ENCODE measurements at places on chromosomes 3 and 15.

DNA sequence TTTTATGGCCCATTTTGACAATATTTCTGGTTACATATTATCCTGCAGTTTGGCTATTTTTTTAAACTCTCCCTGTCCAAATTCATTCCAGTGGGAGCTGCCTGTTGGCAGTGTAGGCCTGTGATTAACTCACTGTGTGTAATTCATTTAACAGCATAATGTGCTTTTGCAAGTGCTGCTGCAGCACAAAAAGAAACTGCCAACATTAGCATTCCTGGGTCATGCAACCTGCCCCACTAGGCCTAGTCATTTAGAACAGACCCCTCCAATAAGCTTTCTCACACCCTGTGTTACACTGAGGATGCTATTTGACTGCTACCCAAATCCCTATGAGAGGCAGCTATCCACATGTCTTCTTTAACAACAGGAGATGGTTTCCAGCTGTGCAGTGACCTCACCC lies 251.2 kb upstream of the UBE2E2 start:
- no peak for DNase-seq

DNA sequence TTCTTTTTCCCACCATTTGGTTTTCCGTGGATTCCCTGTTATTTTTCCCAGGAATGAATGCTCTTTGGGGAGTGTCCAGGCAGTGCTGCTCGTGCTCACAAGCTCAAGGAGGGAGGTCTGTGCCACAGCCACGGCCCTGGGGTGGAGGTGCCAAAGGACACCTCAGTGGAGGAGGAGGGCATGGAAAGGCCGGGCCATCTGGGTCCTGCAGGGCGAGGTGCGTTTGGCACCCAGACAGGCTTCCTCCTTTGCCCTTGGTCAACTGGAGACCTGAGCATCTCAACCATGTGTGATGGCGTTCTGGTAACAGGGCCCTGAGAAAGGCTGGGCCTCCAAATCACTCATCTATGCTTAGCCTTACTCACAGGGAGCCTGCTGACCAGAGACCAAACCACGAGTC lies 25.4 kb downstream of the KY start:
- no peak for DNase-seq

DNA sequence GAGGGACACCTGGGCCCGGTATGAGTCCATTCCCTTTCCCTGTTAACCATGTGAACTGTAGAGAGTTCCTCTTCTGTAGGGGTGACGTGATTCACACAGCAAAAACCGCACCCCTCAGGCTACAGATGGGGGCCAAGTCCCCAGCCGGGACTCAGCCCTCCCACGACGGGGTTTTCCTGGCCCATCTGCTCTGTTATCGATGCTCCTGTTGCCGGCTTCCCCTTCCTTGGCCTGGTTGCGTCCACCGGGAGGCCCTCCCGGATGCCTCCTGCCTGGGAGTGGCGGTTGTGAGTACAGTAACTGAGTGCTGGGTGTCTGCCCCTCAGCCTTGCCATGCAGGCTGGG lies 817 bp upstream of the PLXNA1 start:
- peak; percentile 42 for DNase-seq

GRCh38 chr15:66779331-66780009 lies 77.4 kb downstream of the SMAD6 start:
- no peak for DNase-seq

GRCh38 chr3:4228295-4228694 lies 74.9 kb upstream of the SETMAR start:
- DNase-seq, result no peak

GRCh38 chr15:63019511-63020109 lies 22.9 kb upstream of the TPM1 start:
- DNase-seq, result no peak

GRCh38 chr3:29268651-29269050 lies 12.2 kb upstream of the RBMS3 start:
- DNase-seq, result no peak

- no peak for DNase-seq
Measured at GRCh38 chr3:145983101-145983500, 177.9 kb downstream of the PLOD2 start.

- DNase-seq, result no peak
Measured at GRCh38 chr3:156093964-156094363, 26.4 kb upstream of the KCNAB1 start.

- no peak for DNase-seq
Measured at GRCh38 chr15:98611808-98612207, 36.5 kb upstream of the IGF1R start.

- DNase-seq, result peak; percentile 20
Measured at GRCh38 chr3:48847053-48847503, 596 bp downstream of the PRKAR2A start.

DNA sequence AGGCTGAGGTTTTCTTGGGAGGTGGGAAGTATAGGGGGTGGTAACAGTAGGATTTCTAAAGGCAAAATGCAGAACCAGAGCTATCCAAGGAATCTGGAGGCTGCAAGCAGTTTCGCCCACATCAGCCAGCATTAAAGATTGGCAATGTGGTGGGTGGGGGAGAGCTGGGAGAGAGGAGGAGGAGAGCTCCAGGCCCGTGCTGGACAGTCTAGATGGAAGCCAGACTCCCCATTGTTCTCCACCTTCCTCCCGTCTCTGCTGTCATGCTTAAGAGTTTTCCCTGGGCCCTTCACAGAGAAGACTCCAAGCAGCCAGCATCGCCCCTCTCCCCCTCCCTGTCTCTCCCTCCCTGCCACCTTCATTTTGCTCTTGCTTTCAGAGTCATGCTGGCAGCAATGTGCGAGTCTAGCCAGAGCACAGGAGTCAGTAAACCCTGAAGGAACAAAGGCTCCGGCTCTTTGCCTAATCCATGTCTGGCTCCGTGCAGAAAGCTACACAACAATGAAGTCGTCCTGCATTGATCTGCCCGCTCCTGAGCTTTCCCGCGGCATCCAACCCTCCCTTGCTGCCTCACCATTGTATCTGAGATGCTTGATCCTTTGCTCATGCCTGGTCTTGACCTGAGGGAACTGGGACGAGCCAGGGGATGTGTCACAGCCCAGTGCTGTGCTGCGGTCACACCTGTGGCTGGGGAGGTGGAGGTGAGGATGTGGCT lies 282.9 kb downstream of the NTRK3 start:
- no peak for DNase-seq

DNA sequence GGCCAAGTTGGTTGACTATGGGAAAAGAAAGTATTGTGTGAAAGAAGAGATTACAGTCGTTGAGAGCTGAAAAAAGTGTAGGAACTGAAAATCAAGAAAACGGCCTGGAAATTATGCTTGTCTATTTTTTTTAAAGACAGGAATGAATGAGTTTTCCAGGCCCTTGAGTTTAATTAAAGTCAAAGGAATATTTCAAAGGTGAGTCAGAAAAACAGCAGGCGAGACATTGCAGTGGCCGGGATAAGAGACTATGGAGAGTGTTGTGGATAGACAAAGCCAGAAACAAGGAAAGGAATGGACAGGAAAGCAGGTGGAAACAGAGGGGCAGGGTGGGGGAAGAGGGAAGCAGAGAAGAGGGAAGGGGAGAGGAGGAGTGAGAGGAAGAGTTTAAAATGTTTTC lies 275.1 kb upstream of the LRTM1 start:
- no peak for DNase-seq

DNA sequence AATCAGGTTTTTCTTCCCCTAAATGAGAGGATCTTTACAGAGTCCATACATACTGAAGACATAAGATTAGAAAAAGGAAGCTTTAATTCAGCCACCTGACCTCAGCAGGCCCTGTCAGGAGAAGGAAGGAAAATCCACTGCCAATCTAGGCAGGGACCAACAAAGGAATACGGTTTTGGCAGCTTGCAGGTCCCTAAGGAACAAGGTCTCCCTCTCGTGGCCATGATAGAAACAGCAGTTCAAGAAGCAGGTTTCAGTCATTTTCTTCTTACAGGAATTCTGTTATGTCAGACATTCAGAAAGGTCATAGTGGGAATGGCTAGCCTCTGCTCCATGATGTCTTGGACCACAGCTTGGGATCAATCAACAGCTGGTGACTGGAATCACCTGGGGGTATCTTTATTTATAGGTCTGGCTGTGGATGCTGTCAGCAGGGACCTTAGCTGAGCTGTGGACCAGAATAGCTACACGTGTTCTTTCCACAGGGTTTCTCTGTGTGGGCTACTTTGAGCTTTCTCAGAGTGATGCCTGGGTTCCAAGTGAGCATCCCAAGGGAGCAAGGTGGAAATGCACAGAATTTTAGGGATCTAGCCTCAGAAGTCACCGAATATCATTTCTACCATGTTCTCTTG lies 9.4 kb upstream of the CMSS1 start:
- no peak for DNase-seq

GRCh38 chr3:182973047-182973446 lies 7.3 kb downstream of the DCUN1D1 start:
- DNase-seq, result no peak

- no peak for DNase-seq
Measured at GRCh38 chr3:71502066-71502625, 81.4 kb downstream of the FOXP1 start.

DNA sequence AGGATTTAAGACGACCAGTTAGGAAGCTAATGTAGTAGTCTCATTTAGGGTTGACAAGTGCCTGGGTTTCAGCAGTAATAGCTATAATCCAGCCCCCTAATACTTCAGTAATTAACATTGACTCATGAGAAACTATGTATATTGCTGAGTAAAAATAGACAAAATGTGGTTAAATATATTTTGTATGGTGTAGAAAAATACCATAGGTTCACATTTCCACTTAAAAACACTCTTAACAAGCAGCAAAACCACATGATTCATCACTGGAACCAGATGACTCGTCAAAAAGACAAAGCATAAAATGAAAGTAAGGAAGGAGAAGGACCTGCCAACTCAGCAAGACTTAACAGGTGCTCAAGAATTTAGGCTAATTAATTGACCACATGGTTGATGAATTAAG lies 288.9 kb downstream of the EFHB start:
- DNase-seq, result no peak

DNA sequence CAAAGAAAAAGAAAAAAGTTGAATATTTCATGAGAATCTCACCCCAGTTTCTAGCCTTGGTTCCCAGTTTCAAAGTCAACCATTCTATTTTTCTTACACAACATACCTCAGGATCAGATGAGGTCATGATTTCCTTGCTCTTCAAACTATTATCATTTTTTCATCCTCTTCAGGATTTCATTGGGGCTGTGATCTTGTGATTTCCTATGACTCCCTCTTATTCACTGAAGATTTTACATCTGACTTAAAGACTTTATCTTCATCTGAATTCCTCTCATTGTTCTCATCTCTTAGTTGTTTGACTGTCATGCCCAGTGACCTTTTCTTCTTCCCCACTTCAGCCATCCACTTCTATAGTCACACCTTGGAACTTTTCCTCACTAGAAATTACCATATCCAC lies 3.1 kb upstream of the C3orf33 start:
- no peak for DNase-seq

- DNase-seq, result no peak
Measured at GRCh38 chr3:181252631-181253030, 263.1 kb upstream of the DNAJC19 start.

DNA sequence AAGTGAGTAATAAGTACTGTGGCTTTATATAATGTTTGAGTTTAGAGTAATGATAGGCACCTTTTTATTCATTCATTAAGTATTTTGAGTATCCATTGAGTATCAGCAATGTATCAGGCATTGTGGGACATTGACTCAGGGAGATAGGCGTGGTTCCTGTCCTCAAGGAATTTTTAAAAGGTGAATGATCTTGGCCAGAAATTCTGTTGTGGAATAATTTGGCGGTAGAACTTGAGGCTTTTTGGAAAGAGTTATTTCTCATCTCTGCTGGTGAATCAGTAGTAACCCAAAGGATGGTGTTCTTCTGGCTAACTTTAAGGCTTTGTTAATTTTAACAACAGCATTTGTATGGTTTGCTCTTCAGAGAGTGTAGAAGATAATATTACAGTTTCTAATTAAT lies 2.0 kb downstream of the RAB7A start:
- no peak for DNase-seq

- DNase-seq, result no peak
Measured at GRCh38 chr3:10510086-10510742, 4.8 kb upstream of the ATP2B2 start.

- no peak for DNase-seq
Measured at GRCh38 chr15:19899021-19899824, 642.4 kb downstream of the GOLGA6L6 start.

- no peak for DNase-seq
Measured at GRCh38 chr15:37794947-37795346, 139.5 kb upstream of the TMCO5A start.

GRCh38 chr3:171878461-171879225 lies 35.5 kb downstream of the TMEM212 start:
- DNase-seq, result no peak

DNA sequence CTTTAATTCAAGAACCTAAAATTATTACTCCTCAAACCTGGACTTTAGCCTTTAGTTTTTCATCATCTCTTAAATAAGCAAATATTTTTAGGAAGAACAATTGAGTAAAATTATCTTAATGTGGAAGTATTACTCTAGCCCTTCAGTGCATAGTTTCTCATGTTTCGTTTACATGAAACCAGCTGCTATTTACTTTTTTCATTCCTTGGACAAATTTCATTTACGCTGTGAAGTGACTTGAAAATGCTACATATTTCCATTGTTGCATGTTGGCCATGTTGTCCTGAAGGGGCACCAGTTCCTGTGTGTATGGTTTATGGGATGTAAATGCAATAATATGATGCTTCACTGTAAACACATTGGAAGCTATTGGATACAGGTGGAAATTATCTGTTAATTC lies 49.9 kb downstream of the SLC25A26 start:
- DNase-seq, result no peak

GRCh38 chr3:25427155-25427554 lies 908 bp upstream of the RARB start:
- DNase-seq, result no peak

DNA sequence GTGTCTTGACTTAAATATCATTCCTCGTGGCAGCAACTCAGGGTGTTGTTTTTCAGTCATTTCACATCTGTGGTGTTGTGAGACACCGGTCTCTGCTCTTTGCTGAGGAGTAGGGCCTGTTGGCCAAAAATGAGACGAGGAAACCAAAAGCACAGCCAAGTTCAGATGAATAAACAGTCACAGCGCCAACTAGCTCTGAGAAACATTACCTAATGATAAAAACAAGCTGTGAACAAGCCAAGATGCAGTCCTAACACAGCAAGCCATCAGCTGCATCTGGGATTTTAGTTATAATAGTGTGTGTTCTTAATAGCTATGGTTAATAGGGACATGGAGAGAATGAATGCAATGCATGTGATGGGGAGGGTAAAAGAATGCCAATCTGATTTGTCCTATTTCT lies 843.4 kb upstream of the DPPA4 start:
- no peak for DNase-seq

DNA sequence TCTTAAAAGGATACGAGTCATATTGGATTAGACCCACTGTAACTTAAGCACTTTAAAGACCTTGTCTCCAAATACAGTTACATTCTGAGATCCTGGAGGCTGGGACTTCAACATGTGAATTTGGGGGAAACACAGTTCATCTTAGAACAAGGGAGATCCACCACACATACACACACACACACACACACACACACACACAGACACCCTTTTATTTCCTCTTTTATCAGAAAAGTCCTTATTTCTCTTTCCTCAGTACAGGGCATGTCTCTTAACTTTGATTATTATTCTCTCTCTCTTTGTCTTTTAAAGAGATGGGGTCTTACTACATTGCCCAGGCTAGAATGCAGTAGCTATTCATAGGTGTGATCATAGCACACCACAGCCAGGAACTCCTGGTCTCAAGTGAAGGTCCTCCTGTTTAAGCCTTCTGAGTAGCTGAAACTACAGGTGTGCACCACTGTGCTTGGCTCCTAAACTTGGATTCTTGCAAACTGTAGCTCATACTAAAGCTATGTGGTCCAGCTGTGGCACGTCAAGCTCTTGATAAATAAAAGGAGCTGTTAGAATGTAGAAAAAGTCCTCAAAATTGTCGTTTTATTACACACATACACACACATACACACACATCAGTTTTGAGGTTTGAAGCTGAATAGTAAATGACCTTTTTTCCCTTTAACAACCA lies 7.4 kb downstream of the GOLM2 start:
- no peak for DNase-seq

- no peak for DNase-seq
Measured at GRCh38 chr3:191008074-191008473, 145.6 kb upstream of the GMNC start.

Data from activated T-helper 1 cell treated with Interleukin-2 at 50 U/mL for 16 hours (primary cell).